GM13976 (cell line): ENCODE measurements at places on chromosomes 2 and 18.

DNA sequence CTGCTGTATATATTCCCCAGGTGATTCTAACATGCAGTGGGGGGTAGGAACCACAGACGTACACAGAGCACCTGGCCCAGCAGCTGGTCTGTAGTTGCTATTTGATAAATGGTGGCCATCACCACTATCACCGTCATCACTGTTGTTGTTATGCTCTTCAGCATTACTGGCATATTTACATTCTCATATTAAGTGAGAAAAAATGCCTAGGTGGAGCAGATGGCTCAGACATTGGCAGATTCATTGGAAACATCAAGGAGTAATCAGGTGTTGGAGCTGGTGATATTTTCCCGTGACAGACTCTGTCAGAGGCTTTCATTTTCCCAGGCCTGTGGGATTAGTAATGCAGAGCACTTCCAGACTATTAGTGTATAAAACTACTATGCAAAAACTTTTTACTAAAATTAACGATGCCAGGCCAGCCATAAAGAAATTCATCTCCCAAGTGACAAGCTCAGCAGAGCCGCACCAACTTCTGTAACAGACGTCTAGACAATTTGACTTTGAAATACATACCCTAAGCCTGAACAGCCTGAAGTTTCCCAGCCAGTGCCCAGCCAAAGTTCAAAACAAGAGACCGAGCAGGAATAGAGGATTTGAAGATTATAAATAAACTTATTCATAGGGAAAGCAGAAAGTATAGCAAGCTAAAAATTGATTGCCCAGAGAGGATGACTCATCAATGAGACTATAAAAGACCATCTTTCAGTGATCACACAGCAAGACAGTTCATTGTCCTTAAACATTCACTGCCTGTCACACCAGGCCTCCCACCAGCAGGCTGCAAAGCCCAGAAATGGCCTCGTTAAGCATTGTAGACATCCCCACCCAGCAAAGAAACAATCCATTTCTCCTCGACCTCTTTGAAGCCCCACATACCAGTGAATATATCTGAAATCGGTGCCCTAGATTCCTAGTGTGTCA, 247.4 kb upstream of the CHAC2 start:
- DNase-seq, result no peak

- DNase-seq, result no peak
Measured at GRCh38 chr18:46369323-46369722, 265.1 kb downstream of the HAUS1 start.

GRCh38 chr2:205292665-205293295, 389.5 kb upstream of the NRP2 start:
- no peak for DNase-seq

GRCh38 chr2:43370705-43371104, 144.3 kb upstream of the ZFP36L2 start:
- DNase-seq, result no peak

- DNase-seq, result peak; percentile 44
Measured at GRCh38 chr18:48023334-48024008, 93.0 kb upstream of the SMAD2 start.

DNA sequence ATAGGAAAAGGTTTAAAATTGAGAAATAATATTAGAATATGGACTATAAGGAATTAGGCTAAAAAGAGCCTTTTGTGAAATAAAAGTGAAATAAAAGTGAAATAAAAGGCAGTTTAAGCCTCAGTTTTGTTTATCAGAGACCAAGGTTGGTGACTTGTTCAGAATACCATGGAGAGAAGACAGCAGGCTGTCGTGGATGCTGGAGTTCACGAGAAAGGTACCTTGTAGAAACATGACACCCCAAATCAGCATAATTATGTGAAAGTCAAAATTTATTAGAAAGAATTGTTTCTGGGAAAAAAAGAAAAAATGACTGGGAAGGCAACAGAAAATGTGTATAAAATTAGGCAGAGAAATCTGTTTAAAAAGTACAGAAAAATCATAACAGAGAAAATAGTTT, 46.5 kb upstream of the SPAG16 start:
- DNase-seq, result no peak

DNA sequence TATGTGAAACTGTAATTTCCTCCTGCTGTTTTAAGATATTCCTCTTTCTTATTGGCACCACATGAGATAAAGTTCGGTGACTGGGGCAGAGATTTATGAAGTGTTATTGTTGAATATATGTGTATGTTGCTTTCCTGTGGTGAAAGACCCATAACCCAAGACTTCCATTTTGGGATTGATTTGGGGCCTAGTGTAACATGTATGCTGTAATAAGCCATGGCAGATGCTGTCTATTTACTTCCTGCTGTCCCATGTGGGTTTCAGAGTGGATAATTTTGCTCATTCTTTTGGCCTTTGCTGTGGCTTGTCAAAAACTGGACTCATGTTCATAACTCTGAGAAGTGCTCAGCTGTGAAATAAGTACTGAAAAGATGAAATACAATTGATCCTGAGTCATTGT, 10.8 kb upstream of the MYO1B start:
- DNase-seq, result no peak
